T-helper 9 cell (primary cell): ENCODE measurements at places on chromosomes 11 and 22.

- DNase-seq: no peak
Measured at GRCh38 chr11:103491777-103492176, 382.6 kb downstream of the DYNC2H1 start.

DNA sequence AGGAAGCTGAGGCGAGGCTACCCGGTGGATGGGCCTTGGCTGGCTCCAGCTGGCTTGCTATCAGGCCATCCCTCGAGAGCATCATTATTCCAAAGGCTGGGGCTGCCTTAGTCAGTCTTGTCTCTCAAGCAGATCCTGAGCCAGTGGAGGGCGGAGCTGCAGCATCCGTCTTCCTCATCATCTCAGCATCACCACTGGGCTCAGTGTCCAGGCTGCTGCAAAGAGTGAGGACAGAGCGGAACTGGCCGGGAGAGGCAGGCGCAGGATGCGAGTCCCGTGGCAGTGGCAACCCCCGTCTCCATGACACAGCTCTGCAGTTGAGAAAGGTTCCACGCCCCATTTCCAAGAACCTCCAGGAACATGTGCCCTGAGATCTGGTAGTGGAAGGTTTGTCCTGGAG, 4.4 kb downstream of the TP53I11 start:
- DNase-seq: no peak

DNA sequence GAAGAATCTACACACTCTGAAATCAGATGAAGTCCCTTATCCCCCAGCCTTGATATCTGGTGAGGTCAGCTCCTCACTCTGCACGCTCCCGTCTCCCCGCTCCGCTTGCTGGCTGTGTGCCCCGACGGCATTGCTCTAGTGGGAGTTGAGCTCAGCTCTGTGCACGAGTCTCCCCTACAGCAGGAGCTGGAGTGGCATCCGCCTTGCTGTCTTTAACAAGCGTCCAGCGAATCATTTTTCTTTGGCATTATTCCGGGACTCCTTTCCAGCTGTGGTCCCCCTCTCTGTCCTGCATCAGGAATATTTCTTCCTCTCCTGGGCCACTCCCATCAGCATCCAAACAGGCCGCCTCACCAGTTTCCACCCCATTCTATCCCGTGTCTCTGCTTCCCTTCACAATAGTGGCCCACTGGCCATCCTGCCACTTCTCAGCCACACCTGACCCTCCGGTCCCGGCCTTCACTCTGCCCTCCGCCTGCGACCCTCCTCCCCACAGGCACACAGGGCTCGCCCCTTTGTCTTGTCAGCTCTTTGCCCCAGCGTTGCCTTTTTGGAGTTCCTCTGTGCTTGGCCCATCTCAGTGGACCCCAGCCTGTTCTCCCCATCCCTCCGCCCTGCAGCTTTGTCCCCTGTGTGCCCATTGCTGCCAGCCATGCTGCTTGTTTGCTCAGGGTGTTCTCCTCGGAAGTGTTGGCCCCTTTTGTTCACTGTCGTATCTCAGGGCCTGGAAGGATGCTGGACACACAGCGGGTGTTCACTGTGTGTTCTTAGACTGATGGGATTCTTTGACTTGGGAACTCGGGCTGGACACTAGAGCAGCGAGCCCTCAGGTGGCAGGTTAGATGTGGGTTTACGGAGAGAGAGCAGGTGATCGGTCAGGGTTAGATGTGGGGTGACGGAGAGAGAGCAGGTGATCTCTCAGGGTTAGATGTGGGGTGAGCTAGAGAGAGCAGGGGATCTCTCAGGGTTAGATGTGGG, 441.8 kb downstream of the TBC1D22A start:
- no peak for DNase-seq

- DNase-seq: no peak
Measured at GRCh38 chr11:134780486-134781147, 368.6 kb upstream of the B3GAT1 start.

DNA sequence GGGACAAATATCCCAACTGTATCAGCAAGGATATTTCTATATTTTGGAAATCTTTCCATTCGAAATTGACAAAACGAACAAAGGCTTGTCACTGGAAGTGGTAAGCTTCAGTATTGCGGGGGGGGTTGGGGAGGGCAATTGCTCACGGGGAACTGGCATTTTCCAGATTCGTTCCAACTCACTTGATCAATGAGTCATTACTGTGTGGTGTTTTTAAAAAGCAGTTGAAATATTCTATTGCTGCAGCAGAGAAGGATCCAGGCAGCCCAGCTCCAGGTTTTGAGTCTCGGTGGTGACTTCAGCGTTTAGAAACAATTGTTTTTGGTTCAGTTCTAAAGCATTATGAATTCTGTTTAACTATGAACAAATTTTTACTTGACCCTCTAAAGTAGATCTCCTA, 33.8 kb upstream of the FBLN1 start:
- DNase-seq: no peak

DNA sequence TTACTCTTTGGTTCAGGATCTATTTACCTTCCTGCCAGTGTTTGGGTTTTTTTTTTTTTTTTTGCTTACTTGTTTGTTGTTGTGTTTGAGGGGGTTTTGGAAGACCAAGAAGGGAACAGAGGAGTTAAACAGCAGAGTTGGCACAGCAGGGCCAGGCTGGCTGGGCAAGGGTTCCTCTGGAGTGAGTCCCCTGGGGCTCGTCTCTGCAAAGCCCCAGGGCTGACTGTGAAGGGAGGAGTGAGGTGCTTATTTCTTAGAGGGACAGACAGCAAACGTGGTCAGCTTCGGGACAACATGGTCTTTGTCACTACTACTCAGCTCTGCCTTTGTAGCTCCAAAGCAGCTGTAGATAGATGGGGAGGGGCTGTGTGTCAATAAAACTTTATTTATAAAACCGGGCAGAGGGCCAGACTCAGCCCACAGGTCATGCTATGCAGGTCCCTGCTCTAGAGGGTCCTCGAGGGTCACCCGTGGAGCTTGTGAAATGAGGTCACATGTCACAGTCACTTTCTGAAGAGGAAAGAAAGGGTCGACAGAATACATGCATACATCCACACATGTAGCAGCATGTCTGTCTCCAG, 1404.7 kb downstream of the BRD1 start:
- no peak for DNase-seq
